ENCODE measurements at places on chromosomes 3 and 15.

GRCh38 chr3:113594066-113594465, 61.7 kb downstream of the SIDT1 start:
- no peak for DNase-seq

DNA sequence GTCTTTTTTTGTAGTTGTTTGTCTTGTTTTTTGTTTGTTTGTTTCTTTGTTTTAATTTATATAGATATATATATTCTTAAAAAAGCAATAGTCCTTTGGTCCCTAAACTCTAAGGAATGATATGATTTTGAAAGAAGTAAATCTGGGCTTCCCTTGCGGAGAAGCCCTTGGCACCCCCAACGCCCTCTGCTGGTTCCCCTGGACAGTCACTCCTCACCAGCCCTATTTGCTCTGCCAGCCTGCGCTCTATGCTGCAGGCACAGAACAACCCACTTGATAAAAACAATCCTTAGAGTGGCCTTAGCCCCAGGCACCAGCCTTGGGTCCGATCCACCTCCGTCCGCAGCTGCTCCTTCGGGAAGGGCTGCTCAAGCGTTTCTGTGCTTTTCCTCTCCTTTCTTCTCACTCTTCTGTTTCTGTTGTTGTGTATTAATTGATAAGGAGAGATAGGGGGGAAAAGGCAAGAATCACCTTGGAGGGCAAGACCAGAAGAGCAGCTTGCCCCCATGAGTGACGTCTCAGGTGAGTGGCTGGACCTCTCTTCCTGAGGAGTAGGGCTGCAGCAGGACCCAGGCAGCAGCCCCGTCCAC, 13.7 kb upstream of the PARP6 start:
- DNase-seq, result peak; percentile 54

- DNase-seq, result no peak
Observed at GRCh38 chr3:17179381-17180205, 294.8 kb downstream of the PLCL2 start.

DNA sequence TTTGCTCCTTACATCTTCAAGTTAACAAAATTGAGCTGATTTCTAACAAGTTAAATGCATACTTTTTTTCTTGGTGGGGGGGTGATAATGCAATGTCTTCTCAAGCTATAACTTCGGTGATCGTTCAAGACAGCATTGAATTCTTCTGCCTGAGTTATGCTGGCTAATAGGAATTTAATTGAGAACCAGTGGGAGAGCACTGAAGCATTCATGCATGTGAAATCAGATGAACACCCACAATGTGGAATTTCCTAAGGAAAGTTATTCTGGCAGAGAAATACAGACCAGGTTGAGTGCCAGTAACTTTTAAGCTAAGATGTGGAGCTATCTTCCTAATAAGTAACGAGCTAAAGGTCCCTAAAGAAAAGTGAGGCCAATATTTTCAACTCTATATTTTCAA, 3.0 kb downstream of the SPATA16 start:
- no peak for DNase-seq

DNA sequence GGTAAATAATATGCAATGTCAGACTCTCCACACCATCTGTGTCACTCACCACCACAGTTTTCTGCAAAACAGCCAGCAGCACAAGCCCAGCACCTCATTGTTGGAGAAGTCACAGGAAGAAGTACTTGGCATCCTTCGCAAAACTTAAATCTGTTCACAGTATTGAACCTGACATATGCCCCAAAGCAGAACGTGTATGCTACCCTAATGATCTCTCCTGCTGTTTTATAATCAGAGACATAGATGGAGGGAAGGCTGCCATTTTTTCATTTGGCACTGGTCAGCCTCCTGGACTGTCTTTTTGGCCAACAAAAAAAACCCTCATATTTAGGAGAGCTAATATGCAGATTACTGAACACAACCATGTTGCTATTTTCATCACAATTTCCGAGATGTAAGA, 1272.9 kb downstream of the ROBO1 start:
- DNase-seq, result no peak

- DNase-seq, result peak; percentile 46
Observed at GRCh38 chr15:58064980-58065444, 499 bp downstream of the ALDH1A2 start.

DNA sequence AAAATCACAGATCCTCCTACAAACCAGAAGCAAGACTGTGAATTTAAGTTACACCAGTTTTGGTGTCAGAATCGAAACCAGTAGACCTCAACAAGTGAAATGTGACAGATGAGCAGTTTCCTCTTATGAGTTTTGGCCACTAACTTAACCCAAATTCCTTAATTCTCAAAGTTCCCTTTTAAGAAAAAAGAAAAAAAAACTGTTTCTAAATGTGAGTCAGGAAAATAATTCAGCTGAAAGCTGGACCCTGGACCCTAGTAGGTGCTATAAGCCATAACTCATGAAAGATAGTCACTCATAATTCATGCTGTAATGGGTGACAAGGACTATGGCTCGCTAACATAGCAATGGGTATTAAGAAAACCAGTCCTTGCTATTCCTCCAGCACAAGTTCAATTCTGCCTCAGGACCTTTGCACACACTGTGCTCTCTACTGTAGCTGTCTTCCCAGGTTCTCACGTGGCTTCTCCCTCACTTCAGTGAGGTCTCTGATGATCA, 9.0 kb upstream of the THRB start:
- no peak for DNase-seq

GRCh38 chr3:95424279-95424678, 1361.4 kb downstream of the NSUN3 start:
- DNase-seq, result no peak

DNA sequence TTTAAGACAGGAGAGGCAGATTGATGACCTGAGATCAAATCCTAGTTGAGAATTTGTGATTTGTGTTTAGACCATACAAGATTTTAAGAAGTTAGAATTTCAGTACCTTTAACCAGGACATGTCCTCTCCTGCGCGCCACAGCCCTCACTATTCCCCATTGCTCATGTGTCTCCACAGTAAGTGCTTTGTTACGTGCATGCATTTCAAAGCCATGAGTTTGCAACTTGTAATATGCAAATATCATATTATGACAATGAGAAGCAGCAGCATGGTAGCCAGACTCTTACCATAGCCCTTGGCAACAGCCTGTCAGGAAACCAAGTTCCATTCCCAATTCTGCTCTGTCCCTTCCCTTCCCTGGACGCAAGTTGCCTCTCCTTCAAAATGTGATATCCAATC, 73.3 kb upstream of the ATP13A5 start:
- no peak for DNase-seq

DNA sequence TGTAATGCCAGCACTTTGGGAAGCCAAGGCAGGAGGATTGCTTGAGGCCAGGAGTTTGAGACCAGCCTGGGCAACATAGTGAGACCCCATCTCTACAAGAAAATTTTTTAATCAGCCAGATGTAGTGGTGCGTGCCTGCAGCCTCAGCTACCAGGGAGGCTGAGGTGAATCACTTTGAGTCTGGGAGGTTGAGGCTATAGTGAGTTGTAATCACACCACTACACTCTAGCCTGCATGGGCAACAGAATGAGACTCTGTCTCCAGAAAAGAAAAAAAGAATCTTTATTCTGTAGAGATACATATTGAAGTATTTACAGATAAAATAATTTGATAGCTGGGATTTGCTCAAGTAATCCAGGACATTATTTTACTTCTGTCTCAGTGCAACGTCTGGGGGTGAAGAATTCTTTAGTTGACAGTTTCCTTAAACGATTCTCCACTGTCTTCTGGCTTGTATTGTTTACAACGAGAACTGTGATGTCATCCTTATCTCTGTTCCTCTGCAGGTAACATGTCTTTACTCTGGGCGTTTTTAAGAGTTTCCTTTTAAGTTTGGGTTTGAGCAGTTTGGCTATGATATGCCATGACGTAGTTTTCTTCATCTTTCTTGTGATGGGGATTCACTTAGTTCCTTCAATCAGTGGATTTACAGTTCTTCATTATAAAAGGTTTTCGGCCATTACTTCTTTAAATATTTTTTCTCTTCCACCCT, 26.3 kb downstream of the KPNA1 start:
- no peak for DNase-seq

DNA sequence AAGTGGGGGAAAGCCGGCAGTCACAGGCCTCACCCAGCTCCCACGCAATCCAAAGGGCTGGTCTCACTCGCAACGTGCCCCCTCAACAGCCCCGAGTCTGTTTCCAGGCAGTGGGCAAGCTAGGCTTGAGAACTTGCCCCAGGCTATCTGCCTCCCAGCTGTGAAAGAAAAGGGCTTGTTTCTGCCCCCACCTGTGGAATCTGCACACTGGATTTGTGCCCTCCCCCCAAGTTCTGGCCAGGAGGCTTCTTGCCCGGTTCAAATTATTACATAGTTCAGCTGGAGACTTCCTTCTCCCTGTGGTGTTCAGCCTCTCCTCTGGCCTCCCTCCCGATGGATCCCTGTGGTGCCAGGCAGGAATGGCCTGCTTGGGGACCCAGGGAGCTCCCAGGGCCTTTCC, 283.9 kb upstream of the LYSMD4 start:
- no peak for DNase-seq

DNA sequence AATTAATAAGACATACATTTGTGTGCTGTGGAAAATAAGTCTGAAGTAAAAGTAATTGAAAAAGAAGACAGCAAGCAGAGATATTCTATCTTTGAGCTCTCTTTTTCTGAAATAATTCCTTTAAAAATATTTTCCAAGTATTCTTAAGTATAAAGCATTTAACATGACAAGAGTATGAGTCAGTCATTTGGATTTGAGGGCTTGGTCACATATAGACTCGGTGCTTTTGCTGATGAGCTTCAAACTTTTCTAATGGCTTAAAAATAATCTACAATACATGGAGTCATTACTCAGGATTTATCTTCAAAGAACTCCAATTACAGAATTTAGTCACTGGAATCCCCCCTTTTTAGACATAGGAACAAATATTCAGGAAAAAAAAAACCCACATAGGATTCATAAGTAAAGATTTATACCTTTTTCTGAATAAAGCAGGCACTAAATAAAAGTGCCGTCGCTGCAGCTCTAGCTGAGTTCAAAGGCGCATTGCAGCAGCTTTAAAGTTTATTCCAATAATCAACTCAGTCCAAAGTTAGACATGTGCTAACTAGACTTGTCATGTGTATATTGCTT, 147.5 kb downstream of the CTNNB1 start:
- no peak for DNase-seq

GRCh38 chr15:65069779-65070546, 2.2 kb upstream of the RASL12 start:
- no peak for DNase-seq

DNA sequence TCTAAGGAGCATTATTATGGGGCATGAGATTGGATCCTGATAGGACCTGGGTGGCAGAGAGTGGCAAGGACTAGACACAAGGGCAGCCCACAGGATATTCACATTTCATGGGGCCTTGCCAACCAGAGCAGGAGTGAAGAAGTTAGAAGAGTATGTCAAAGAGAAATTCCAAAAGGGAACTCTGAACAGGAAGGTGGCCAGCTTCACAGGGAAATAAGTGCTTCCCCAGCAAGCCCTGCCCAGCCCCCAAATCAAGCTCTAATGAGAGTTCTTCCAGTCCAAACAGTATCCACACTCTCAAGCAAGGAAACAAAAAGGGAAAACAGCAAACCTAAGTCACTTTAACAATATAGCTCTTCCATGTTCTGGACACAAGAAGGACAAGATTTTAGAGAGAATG, 130.2 kb upstream of the COL8A1 start:
- DNase-seq, result no peak

DNA sequence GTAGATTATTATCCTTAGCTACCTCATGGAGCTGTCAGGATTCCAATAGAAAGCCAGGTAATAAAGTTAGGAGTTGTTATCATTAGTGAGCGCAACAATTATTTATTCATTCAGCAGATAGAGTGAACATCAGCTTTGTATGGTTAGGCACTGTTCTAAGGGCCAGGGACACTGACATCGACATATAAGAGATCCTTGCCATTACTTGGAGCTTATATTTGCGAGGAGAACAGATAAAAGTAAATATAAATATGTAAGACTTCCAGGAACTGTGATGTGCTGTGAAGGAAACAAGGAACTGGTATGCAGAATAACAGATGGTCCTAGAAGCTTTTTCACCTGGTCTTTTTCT, 473 bp downstream of the LSM3 start:
- DNase-seq, result no peak

- DNase-seq, result no peak
Observed at GRCh38 chr3:58622892-58623291, 43.7 kb downstream of the FAM3D start.

DNA sequence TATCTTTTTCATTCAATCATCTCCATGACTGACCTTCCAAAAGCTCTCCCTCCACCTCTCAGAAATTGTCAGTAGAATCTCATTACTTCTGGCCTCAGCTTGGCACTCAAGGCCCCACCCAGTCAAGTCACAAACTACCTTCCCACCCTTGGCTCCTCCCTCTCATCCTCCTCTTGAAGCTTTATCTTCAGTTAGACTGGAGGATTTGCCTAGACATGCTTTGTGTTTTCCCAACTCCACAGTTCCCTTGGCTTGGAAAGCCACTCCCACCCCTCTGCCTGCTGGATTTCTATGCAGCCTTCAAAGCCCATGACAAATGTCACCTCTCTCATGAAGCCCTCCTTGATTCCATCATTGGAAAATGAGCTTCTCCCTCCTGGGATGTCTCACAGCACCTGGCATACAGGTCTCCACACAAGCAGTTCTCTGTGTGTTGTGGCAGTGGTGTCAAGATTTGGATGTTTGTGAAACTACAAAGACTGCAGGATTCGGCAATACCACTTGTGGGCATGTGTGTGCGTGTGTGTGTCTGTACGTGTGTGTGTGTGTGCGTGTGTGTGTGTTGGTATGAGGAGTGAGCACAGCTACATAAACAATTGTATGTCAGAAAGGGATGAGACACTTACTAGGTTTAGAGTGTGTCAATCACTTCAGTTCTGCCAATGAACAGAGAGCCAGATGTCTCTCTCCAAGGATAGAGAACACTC, 45.3 kb upstream of the VPS8 start:
- DNase-seq, result no peak

DNA sequence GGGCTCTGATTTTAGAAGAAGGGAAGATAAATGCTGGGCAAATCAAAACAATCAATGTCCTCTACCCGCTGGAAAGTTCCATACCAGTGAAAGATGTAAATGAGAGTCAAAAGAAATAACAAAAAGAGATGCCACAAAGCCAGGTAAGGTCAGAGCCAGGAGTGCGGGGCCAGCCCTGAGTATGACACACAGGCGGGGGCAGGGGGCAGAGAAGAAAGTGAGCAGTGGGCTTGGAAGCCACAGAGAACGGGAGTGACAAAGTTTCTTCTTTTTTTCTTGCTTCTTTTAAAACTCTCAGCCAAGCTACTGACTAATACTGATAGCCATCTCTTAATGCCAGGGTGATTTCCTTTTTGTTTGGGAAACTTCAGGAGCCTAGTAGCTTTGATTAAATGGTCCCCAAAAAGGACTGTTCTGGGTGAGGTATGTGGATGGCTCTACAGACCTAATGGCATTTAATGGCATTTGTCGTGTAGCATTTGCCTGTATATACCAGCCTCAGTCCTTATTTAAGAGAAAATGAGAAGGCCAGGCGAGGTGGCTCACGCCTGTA, 23.1 kb upstream of the TSEN2 start:
- no peak for DNase-seq

- DNase-seq, result no peak
Observed at GRCh38 chr15:44243829-44244228, 44.7 kb upstream of the GOLM2 start.

DNA sequence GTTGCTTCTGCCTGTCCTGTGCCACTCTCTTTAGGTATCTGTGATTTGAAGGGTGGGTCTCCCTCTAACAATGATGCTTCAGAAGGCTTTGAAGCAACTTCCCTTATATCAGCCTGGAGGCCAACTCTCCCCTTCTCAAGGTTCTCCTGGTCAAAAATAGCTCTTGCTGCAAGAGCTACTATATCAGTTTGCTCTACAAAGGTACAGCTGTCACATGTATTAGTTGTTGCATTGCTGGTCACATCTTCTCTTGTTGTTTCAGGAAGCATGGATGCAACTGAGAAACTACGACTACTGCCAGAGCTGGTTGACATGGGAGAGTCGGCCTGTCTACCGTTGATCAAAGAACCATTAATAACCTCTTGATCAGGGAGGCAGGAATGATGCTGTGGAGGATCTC, 38.3 kb downstream of the USF3 start:
- DNase-seq, result no peak
